ENCODE measurements at places on chromosomes 2 and 18.

DNA sequence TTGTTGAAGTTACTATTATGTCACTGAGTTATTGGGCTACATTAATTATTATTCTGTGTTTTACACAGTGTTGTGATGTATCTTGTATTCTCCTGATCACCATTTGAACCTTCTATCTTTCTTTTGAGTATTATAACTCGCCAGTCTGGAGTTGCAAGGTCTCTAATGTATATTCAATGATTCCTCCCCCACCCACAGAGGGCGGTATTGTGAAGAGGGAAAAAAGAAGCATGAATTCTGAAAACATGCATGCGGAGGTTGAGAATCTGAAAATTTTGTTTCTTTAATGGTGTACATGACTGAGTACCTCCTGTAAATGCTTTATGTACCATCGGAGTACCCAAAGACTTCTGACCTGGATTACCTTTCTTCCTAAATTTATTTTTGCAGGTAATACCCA lies 266.6 kb downstream of the NR4A2 start:
- peak; percentile 13 for DNase-seq

DNA sequence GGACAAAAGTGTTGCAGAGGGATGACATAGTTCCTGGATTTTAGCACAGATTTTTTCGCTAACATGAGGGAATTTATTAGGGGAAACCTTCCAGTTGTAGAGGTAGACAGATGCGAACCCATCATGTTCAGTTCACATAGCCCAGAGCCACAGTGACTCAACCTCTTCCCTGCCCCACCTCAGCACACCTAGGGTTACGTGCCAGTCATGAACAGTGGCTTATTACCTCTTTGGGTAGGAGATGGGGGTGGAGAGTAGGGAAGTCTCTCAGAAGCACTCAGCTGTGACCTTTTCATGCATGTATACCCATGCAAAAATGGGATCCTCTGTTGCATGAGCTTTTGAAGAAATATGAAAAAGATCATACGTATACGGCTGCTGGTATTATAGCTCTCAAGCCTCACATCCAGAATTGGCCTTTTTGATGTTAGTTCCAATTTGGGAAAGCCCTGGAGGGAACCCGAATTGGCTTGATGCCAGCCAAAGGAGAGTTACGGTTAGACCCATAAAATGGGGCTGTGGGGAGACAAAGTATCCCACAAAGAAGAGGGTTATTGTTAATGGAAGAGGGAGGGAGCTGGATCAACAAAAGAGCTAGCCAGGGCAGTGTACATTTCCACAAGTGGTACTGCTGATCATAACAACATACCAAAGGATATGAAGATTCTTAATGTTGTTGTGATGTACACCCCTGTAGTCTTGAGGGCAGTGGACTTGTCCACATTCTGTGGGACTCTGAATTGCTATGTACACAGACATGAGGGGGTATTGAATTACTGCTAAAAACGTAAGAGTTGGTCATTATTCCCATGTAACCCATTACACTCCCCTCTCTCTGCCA lies 4.9 kb downstream of the TANC1 start:
- no peak for DNase-seq

- no peak for DNase-seq
Observed at GRCh38 chr2:101766871-101767739, 69.6 kb downstream of the MAP4K4 start.

GRCh38 chr2:217610401-217610814 lies 392.4 kb downstream of the TNS1 start:
- DNase-seq = peak; percentile 34

DNA sequence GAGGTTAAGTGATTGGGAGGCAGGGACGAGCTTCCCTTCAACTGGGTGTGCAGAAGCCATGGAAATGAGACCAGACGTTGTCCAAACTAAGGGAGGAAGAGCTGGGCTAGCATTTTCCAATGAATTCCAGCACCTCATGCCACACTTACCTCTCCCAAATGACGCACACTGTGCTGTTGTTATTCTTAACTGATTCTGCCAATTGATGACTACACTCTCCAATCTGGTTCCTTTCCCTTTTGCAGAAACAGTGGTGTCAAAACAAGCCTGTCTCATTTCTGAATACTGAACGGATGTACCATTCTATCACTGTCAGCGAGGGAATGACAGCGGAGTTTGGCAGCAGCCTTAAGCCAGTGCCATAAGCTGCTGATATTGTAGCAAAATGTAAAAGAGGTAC lies 380.5 kb upstream of the HNRNPA3 start:
- no peak for DNase-seq

- no peak for DNase-seq
Observed at GRCh38 chr2:74304332-74305148, 38.7 kb downstream of the SLC4A5 start.

GRCh38 chr18:77071711-77072292 lies 60.8 kb downstream of the MBP start:
- DNase-seq = peak; percentile 70

- no peak for DNase-seq
Observed at GRCh38 chr18:12253027-12253426, 1.1 kb upstream of the CIDEA start.

- no peak for DNase-seq
Observed at GRCh38 chr18:28168725-28169124, 8.2 kb downstream of the CDH2 start.

DNA sequence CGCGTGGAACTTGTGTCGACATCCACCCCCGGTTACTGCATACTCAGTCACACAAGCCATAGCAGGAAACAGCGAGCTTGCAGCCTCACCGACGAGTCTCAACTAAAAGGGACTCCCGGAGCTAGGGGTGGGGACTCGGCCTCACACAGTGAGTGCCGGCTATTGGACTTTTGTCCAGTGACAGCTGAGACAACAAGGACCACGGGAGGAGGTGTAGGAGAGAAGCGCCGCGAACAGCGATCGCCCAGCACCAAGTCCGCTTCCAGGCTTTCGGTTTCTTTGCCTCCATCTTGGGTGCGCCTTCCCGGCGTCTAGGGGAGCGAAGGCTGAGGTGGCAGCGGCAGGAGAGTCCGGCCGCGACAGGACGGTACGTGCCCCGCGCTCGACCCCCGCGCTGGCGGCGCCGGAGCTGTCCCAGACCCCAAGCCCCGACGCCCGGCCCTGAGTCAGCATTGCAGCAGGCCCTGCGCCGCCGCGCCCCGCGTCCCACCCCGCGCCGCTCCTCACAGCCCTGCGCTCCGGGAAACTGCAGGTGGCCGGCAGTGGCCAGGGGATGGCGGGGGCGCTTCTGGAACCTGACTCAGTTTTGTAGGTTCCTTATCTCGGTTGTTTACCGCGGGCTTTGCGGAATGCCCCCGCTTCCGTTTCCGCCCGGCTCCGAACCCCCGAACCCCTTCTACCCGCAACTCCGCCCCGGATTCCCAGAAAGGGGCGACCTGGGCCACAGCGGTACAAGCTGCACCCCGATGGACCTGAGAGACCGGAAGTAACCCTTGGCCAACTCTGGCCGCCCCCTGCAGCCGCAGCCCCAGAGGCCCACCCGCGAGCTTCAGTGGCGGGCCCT lies at the start of gene CFLAR:
CFLAR (plus strand) TSS at position 50 of the 844 bp plus-strand sequence. CDS start 13,702 bp downstream, outside the sequence.
- peak; percentile 85 for DNase-seq

DNA sequence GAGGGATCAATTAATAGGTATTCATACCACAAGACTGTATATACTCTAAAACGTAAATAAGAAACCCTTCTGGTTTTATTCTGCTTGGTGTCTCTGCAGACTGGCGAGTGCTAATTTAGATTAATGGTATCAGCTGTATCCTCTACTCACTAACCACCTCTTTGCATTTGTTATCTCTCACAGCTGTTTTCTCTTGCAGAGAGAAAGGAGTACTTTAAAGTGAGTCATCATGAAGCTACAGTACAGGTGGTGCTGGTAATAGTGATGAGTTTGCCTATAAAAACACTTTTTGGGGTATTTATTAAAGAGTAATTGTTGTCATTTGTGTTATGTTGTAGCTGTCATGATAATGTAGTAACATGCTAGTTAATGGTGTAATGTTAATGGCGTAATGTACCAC lies 147.7 kb downstream of the NETO1 start:
- no peak for DNase-seq

DNA sequence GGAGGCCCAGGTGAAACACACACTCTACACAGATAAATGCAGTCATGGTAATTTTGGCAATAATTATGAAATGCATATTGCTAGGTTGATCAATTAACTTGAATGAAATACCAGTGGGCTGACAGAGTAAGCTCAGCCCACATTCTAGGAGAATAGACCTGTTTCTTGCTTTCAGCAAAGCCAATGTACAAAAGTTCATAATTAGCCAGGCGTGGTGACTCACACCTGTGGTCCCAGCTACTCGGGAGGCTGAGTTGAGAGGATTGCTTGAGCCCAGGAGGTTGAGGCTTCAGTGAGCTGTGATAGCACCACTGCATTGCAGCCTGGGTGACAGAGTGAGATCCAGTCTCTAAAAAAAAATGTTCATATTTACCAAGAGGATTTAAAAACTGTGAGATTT lies 15.7 kb upstream of the MBP start:
- DNase-seq = no peak

GRCh38 chr2:115584507-115584906 lies 1142.1 kb downstream of the DPP10 start:
- DNase-seq = no peak

- DNase-seq = no peak
Observed at GRCh38 chr2:147382322-147382948, 462.4 kb upstream of the ACVR2A start.

DNA sequence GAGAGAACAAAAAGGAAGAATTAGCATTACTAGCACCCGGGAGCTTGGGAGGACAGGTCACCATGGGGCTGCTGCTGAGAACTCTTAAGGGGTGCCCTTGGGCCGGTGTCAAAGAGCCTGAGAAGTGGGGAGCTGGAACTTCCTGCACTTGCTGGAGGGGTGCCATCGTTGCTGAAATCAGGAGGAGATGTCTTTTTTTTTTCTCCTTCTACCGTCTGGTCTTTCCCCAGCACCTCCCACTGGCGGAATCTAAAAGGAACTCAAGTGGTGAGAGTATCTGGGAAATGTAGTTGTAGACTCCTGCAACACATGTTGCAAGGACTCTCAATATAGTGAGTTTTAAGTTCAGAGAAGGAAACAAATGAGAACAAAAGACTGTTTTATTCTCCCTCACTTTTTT lies 6.1 kb upstream of the AMMECR1L start:
- no peak for DNase-seq

- no peak for DNase-seq
Observed at GRCh38 chr18:495017-495416, 5.5 kb downstream of the COLEC12 start.

- no peak for DNase-seq
Observed at GRCh38 chr2:161354106-161354505, 45.9 kb downstream of the PSMD14 start.

DNA sequence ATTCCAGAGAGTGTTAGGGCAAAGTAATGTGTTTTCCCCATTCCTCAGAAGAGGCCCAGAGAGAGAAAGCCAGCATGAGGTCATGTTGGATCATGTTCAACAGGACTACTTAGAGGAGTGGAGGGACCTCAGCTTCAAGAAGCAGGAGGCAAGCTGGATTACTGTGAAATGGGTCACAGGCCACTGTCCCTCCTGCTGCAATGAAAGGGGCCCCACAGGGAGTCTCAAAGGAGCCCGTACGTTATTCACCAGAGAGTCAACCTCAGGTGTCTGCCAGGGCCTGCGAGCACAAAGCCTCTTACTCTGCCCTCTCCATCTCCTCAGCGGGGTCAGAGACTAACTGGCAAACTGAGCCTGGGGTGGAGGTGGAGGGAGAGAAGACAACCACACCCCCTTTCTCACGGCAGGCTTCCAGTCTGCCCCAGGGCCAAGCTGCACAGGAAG lies 27.2 kb upstream of the ACYP2 start:
- DNase-seq = no peak

- peak; percentile 8 for DNase-seq
Observed at GRCh38 chr2:210577263-210578071, 21.1 kb downstream of the CPS1 start.

- peak; percentile 41 for DNase-seq
Observed at GRCh38 chr18:36496022-36496421, 198.5 kb downstream of the FHOD3 start.

DNA sequence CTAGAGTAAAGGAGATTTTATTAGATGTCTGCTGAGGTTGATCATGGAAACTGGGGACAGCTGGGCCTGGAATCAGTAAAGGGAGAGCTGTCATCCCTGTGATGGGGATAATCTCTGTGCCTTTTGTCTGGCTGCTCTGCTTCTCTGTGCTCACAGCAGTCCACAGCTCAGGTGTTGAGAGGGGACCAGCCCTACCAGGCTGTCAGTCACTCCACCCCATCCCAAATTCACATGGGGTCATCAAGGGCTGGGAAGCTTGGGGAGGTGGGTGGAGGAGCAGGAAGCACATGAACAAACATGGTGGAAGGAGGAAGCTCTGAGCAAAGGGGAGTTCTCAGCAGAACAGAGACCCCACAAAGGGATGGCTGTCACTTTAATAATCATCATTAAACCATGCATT lies 13.7 kb upstream of the LRRFIP1 start:
- no peak for DNase-seq

DNA sequence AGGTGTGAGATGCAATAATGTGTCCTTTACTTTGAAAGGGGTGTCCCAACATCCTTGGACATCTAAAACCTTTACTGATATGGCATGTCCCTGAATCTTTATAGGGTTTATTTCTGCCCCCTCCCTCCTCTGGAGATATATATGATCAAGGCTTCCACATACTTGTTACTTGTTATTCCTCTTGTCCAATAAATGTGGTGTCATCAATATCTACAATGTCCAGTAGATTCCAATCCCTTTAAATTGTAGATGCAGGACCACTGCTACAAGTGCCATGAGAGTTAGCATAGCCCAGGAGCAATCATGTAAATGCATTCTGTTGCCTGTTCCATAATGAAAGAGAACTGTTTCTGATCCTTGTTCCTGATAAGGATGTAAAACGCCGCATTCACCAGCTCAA lies 479.7 kb upstream of the MEIS1 start:
- no peak for DNase-seq

DNA sequence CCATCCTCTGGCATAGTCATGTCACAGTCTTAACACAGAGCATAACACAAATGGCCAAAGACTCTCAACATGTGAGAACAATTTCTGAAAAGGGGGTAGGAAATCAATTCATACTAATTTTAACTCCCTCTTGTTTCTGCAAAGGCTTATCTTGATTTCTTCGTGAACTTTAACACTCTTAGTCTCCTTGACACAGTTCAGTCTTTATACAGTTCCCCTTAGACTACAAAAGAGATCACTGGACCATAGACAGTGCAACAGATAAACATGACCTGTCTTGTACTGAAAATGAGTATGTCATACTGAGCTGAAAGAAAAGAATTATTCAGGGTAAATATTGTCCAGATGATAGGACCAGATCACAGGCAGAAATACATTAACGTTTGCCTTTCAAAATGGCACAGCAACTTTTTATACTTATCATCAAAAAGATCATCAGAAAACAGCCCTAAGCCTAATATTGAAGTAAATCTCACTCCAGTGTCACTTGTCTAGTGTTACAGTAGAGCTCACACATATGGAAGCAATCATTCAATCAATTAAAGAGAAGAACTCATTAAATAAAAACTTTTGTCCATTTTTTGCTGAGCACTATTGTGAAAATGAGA lies 56.4 kb upstream of the VRK2 start:
- DNase-seq = no peak

- DNase-seq = no peak
Observed at GRCh38 chr2:238571661-238572372, 145.1 kb downstream of the ASB1 start.
